Sigmoid colon (tissue), 7 donors: ENCODE measurements at places on chromosomes 11 and 22. TPM values are rescaled to one million over a fixed set of nuclear protein-coding genes. Genes with fewer than 3 reads are reported as not detected.
A peak's percentile ranks its signal among the peaks of the same experiment; 100 is the strongest.

The PLAAT5 gene
- 3.9 TPM for total RNA-seq

The ARHGAP42 gene
- 6.4 TPM for total RNA-seq

The C11orf86 gene
- not detected for total RNA-seq

The PPP6R3 gene
- 149 TPM for total RNA-seq

- no peak for DNase-seq
Measured at GRCh38 chr22:25739659-25740344, 2.2 kb upstream of the MYO18B start.

- no peak for DNase-seq
Measured at GRCh38 chr11:1757861-1758610, 5.7 kb downstream of the CTSD start.

GRCh38 chr11:72135891-72136683 is 562 bp downstream of the FOLR3 start:
- no peak for DNase-seq

DNA sequence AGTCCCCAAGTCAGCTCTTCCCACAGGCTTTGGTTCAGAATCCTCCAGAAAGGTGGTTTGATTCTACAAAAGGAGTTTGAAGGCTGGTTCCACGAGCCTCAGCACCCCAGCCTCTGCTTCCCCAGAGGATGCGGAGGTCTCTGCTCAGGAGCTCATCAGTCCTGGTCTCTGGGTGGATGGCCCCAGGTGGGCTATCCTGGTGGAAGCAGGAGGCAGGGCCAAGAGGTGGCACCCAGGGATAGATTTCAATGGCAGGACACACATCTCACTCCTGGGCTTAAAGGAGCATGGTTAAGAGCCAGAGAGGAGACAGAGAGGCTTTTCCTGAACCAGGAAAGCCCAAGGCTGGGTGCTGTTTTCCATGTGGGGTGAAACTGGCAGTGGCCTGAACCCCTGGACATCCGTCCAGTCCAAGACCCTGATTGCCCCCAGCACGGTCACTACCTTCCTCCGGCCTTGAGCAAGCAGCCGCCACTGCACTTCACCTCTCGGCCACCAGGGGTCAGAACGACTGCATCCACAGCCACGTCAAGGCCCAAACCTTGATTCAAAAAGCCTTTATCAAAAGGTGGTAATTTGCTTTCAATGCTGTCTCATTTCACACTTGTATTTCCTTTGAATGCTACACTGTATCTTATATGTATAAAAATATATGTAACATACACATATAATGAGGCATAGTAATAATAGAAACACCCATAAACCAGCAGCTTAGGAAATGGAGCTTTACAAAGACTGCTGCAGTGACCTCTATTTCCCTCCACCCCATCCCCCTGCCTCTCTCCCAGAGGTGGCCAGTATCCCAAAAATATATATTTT is 19.3 kb upstream of the FXYD2 start:
- DNase-seq = peak; percentile 88

- peak; percentile 30 for DNase-seq
Measured at GRCh38 chr11:62024936-62025486, 57.6 kb upstream of the FTH1 start.

DNA sequence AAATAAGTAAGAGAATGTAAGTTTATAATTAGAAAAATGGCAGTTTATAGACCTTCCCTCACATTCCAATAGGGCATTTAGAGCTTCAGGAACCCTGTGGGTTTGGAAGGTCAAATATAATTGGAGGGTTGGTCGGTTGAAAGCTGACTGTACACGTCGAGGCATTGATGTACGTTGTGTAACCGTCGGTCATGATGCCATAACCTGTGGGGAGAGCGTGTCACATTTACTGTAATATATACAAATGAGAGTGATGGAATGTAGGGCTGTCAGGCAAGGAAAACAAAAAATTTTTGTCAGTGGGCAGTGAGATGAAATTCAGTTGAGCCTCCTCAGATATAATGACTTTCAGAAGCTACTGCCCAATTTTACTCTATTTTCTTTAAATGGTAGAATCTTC is 88.5 kb downstream of the ARL14EP start:
- no peak for DNase-seq

DNA sequence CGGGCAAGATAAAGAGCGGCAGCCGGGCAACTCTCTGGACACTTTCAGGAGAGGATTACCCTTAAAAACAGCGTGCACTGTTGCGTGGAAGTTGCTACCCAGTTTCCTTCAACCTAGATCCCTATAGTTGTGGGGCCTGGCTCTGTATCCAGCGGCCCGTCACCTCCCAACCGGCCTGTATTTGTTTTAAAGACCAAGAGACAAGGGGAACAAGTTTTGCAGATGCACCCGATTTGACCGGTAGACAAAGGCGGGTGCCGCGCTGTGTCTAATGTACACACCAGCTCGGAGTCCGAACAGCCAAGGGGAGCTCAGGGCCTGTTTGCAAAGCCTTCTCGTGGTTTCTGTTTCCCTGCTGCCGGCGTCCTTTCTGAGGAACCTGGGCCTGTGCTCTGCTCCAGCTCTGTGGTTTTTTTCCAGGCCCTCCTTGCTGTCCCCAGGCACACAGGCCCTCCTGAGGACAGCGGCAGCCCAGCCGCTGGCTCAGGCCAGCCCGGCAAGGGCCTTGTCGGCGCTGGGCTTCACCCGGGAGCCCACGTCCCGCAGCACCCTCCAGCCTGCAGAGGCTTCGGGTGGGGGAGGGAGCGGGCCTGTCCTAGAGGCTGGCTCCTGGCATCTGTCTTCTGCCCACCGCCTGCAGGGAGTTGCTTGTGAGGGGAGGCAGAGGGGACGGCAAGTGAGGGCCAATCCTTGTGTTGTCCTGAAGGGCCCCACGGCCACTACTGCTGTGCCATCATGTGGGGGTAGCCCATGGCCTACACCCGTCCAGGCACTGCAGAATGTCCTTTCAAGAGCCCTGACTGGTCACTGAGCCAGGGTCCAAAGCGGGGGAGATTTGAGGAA is 1.4 kb downstream of the TBX1 start:
- DNase-seq = no peak

DNA sequence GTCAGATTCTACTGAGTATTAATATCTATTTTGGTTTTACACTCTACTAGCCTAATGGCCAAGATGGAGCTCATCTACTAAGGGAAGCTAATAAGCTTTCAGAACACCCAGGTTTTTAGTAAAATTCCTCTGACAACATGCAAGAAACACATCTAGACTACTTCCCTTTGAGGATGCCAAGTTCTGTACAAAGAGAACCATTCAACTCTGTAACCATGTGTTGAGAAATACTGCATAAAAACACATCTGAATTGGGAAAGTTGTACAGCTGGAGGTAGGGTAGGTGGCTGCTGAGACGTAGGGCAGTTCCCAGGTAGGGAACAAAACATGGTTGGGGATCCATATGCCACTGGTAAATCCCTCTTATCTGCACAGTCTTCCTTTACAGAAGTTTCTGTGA is 66.2 kb downstream of the SC5D start:
- no peak for DNase-seq

DNA sequence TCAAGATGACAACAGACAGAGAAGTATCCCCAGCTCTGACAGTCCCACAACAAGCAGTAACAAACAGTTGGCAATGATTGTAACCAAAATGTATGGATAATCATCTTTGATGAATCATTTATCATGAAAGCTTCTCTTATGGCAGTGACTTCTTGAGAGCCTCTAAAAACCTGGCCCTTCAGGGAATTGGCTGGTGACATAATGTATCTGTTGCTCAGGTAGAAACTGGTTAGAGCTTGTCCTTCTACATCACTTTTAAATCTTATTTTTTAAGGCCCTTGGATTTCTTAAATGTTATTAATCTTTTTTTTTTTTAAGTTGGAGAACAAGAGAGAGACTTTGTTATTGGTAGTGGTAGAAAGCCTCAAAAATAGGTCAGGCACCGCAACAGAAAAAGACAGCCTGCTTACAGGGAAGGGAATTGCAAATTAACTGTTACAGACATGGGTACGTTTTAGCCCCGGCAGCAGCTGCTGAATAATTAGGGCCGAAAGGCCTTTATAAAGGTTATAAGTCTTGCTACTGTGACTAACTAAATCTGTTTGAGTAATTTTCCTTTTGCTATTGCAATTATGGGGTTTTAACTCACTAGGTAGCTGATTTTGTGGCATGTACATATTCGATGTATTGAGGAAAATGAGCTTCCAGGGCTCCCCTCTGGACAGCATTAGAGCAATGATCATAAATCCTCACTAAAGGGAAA is 207.7 kb upstream of the LRRC4C start:
- DNase-seq = no peak

DNA sequence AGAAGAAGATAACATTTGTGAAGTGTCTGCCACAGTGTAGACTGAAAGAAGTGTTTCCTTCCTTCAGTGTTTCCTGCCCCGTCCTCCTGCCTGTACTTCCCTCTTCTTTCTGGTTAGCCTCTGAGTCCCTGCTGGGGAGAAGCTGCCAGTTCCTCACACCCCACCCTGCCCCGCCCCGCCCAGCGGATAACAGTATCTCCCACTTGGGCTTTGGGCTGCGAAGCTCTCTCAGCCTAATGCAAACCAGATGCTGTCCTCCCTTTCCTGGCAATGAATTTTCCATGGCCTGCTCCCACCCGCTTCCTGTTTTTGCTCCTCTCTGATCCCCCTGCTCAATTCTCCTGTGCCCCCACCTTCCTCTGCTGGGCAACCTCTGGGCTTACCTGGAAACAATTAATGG is 5.2 kb upstream of the RAB3IL1 start:
- peak; percentile 95 for DNase-seq

DNA sequence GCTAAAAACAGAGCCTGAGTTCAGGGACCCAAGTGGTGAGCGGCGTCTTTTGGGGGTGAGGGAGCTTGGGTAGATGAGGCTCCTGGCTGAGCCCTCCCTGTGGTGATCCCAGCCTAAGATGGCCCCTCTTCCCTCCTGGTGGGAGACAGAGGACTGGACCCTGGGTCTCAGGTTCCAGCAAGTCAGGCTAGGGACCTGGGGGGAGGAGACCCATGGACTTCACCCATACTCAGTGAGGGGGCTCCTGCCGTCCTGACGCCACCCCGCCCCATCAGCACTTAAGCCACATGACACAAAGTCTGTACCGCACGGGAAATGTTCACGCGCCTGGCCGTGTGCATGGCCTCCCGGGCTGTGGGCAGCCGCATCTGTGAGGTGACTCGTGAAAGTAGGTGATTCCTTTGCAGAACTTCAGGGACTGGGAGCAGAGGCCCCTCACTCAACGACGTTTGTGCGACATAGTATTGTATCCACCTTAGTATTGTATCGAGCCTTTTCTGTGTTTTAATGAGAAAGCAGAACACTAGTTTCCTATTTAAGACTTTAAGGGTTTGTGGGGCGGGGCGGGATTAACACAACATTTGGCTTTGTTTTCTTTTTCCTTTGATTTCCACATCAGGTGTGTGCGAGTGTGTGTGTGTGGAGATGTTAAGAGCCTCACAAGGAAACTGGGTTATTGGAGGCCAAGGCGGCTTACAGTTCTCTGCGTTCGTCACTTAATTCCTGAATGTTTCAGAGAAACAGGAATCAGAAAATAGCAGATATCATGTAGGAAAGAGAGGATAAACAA is 18.4 kb upstream of the TMEM191C start:
- peak; percentile 50 for DNase-seq

DNA sequence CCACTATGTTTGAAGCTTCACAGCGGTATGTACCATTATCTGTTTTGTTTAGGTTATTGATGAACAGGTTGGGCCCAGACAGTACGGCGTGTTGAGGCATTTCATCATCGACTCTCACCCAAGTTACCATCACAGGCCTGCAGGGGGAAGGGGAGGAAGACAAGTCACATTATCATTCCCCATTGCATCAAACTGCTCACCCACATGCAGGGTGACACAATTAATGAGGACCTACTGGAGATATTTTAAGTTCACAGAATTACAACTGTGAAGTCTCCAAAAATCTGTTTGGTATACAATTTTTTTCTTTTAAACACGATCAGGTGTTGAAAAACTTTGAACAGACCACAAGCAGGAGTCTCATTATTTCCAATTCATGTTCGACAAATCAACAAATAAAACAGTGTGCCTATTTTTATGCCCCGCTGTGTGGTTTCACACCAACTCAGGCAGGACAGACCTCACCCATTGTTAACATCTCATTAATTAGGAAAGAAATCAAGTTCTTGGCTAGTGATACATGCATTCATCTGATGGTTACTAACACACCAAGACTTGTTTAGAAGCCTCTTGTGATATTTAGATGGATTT is 289.5 kb downstream of the CADM1 start:
- no peak for DNase-seq

DNA sequence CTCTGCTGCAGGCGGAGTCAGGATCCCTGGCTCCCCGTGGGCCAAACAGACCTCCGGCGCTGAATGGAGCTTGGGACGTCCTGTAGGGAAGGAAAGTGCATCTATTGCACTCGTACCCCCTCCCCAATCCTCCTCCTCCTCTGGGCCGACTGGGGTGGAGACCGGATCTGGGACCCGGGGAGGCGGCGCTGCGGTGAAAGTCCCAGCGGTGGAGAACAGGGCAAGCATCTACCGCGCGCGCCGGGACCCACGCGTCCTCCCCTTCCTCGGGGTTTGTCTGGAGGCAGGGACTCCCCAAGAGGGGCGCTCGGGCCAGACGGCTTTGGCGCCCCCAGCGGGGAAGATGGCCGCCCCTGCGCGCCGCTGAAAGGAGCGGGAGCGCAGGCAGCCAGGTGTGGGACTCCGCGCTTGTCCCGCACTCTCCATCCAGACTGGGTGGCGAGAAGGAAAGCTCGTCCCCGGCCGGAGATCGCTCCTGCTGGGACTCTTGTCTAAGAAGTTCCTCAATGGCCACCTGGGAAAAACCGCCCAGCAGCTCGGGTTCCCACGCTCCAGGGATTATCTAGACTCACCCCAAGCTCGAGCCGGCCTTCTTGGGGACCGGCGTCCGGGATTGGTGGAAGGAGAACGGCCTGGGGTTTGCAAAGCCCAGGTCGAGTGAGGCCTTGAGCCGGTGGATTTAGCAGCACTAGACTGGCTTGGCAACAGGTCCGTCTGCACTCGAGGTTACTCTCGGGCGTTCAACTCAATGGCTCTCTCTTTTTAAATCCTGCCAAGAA is 718 bp downstream of the FADS2 start:
- DNase-seq = peak; percentile 74

- DNase-seq = no peak
Measured at GRCh38 chr11:120752668-120753067, 241.1 kb downstream of the GRIK4 start.

- DNase-seq = no peak
Measured at GRCh38 chr11:90321018-90321417, 98.2 kb upstream of the CHORDC1 start.
